Endothelial cell of umbilical vein (primary cell): ENCODE measurements at places on chromosomes 11 and 22.

GRCh38 chr11:79440571-79441460 is at the start of gene TENM4:
TSS of gene TENM4 (minus strand) at chr11:79441030. CDS start at chr11:79069944, 371,086 bp downstream.
- DNase-seq, result no peak

- no peak for DNase-seq
These were observed 223.6 kb downstream of the ADAMTS15 start for GRCh38 chr11:130671801-130672700.

DNA sequence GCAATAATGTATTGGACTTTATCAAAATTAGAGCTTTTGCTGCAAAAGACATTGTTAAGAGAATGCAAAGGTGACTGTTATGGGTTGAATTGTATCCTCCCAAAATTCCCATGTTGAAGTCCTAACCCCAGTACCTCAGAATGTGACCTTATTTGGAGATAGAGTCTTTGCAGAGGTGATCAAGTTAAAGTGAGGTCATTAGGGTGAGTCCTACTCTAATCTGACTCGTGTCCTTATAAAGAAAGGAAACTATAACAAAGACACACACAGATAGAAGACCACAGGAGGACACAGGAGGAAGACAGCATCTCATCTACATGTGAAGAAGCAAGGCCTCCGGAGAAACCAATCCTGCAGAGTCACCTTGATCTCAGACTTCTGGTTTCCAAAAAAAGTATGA is 1011.2 kb downstream of the TBC1D22A start:
- no peak for DNase-seq

GRCh38 chr11:121958971-121959325 is 157.1 kb downstream of the BLID start:
- DNase-seq, result no peak

DNA sequence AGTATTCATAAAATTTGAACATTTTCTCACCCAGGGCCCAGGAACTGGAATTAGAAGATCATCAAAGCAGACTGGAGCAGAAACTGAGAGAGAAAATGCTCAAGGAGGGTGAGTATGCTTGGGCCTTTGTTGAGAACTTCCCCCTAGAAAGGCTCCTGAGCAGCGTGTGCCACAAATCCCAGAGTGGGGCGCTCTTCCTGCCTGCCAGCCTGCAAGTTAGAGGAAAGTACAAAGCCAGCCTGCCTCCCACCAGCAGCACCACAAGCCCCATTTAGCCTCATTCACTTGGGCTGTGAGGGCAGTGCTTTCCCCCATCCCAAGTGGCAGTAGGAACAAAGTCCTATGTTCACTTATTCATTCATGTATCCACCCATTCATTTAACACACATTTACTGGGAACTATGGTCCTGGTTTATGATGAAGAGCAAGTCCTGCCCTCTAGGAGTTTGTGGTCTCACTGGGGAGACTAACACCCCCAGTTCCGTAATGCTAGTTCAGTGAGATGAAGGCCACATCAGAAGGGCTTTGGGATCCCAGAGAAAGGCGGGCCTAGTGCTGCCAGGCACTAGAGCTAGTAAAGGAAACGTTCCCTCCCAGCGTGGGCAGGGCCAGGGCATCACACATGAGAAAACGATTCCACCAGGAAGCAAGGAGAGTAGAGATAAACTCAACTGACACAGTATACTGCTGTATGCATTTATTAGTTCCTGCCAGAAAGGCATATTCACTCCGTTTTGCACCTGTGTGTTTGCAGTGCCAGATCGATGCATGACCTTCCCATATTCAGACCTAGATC is 22.4 kb upstream of the PARVA start:
- no peak for DNase-seq

- DNase-seq, result no peak
These were observed 14.6 kb downstream of the CCDC83 start for GRCh38 chr11:85869781-85870180.

DNA sequence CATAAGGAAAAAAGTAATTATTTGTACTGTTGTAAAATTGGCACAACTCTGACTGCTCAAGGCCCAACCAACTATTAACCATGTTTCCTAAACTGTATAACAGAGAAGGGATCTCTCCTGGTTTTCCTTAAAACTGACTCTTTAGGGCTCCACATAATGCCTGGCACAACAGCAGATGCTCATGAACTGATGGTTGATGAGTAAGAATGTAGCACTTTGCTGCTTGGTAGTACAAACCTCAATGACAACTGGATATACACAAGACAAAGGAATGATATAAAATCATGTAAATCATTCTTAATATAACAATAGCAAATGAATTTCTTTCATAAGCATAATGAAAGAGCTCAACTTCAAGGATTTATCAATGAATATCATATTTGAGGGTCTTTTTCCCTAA is 11.7 kb downstream of the MSANTD2 start:
- no peak for DNase-seq

GRCh38 chr11:44300844-44301563 is 8.9 kb downstream of the ALX4 start:
- DNase-seq, result no peak

DNA sequence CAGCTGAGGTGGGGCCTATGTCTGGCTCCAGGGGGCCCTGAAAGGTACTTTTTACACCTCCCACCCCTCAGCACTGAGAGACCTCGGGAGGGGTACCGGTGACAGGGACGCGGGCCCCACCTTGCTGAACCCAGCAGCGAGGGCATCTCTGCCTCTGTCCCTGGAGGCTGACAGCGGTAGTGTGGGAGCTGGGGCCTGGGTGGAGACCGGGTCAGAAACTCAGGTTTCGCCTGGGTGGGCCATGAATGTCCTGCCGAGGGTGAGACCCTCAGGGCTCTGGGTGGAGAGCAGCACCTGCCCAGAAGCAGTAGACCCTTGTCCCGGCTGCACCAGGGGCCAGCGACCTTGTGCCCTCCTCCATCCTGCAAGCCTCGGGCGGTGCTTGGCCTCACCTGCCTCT is 22.2 kb downstream of the PTDSS2 start:
- DNase-seq, result no peak

DNA sequence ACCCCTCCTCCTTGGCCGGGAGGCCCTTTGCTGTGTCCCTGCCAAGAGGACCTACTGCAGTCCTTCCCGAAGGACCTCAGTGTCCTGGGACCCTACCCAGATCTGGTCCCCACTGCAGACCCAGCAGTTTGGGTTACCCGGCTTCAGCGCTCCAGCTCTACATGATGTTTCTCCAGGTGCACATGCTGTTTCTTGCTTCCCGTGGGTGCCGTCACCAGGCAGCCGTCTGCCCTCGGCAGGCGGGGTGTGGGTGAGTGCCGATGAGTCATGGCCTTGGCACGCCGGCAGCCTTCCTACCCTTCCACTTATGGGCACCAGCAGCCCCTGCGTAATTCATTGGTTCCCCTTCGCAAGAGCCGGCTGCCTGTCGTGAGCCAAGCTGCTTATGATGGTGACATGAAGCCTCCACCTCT is 101.8 kb downstream of the BCR start:
- peak; percentile 90 for DNase-seq

DNA sequence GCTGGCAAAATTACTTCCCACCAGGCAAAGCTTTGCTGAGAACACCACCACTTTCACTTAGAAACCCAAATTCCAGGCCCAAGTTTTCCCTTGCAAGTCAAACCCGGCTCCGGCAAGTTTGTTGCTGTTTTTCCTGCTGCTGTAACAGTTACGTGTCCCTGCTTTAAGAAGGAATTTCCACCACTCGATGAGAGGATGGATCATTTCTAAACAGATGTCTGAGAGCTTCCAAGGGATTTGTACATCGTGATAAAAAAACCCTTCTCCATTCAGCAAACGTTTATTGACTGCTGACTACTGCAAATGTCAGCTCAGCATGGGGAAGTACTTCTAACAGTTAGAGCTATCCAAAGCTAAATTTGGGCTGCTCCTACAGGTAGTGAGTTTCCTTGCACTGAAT is 19.7 kb downstream of the P2RX3 start:
- DNase-seq, result no peak

GRCh38 chr11:124041254-124041653 is at the start of gene OR10G7:
TSS of gene OR10G7 (minus strand) at chr11:124041325. CDS start at chr11:124039001, 2,324 bp downstream.
- DNase-seq, result no peak
